NCI-H524 (cell line): ENCODE measurements at places on chromosomes 5 and 9.
A peak's percentile ranks its signal among the peaks of the same experiment; 100 is the strongest.

DNA sequence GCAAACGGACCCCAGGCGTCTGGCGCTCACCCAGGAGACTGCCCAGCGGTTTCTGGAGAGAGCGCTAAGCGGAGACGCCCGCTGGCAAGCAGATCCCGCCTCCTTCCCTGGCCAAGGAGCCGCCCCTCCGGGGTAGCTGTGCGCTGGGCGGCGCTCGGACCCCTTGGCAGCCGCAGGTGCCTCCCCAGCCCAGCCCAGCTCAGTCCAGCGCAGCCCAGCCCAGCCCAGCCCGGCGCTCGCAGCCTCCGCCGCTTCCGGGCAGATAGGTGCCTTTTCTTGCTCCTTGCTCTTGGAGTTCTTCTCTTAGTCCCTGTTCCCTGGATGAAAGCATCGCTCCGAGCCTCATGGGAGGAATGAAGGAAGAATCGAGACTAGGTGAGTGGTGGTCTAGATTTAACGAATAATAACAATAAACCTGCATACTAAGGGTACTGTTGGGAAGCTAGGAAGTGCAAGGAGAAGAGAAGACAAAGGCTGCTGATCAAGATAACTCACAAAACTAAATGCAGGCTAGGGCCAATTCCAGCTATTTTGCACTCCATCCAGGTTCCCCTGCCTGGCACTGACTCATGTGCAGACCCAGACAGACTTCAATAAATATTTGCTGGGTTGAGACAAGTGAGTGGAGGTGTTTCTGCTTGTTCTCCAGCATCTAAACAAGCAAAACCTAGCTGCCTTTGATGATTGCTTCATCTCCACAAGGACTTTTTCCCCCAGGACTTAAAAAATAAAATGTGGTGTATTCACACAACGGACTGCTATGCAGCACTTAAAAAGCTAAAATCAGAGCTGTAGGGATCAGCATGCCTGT, at the start of gene STK32A:
TSS of gene STK32A (plus strand) at position 202 of the 811 bp plus-strand sequence. CDS start 4,609 bp downstream, outside the sequence.
- DNase-seq: peak; percentile 87

DNA sequence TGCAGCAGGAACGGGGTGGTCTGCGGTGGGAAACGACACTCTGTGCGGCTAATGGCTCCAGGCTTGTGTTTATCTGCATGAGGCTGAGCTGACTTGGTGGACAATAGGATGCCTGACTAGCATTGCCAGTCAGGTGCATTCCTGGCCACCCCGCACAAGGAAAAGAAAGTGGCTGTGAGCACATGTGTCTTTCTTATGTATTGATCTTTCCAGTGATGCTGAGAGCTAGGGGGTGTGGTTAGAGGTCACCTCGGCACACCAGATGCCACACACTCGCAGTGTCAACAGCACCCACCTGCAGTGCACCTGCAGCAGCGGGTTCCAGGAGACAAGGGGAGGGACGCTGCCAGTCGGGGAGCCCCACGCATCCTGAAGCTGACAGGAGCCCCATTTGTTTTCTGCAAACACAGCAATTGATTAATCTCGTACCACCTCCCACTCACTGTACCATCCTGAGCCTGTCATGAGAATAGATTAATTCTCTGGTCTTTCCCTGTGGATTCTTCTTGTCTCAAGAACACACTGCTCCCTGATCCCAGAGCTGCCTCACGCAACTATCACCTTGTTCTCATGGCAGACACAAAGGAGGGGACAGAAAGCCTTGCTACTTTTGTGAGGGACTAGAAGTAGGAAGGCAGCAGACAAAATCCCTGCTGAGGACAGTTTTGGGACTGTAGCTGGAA, 251.7 kb upstream of the WWC1 start:
- DNase-seq: no peak

DNA sequence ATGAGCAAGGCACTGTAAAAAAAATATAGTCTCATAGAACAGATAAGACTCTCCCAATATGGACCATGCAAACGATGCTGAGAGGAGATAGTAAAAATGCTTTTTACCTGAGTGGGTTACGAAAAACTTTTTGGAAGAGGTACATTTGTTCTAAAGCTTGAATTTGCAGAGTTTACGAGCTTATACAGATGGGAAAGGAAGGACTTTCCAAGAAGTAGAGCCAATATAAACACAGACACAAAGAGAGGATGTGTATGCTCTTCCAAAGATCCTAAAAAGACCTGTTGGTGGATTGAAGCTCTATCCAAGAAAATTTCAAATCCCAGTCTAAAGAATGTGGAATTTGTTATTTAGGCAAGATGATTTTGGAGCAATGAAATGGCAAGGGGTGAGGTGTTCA, 127.1 kb upstream of the SLCO6A1 start:
- no peak for DNase-seq

- DNase-seq: no peak
Measured at GRCh38 chr5:126464959-126465358, 41.8 kb downstream of the GRAMD2B start.

DNA sequence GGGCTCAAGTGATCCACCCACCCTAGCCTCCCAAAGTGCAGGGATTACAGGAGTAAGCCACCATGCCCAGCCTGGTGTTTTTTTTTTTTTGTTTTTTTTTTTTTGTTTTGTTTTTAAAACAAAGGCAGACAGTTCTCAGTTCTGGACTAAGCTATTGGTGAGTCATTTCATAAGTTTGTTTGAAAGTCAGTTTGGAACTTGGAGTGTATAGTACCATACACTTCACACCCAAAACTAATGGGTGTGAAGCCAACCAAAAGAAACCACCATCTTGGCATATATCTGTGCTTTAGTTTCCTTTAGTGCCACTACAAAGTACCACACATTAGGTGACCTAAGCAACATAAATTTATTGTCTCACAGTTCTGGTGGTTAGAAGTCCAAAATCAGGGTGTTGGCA, 13.4 kb downstream of the MAST4 start:
- no peak for DNase-seq

DNA sequence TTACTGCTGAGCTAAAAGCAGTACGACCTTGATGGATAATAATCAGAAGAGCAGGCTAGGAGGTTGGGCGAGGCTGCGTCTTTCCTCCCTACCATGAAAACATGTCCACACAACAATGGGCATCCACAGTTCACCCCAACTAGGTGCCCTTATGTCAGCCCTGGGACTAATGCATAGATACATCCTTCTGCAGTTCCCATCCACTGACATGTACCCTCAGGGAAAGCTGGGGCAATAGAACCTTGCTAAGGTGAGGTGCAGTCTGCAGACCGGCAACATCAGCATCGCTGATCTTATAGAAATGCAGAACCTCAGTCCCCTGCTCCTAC, 697 bp upstream of the PRUNE2 start:
- DNase-seq: no peak

GRCh38 chr9:131649646-131650045, 90.2 kb downstream of the RAPGEF1 start:
- DNase-seq: no peak

GRCh38 chr5:5317976-5318375, 104.5 kb upstream of the ICE1 start:
- DNase-seq: peak; percentile 19

GRCh38 chr9:20117986-20118385, 329.1 kb upstream of the SLC24A2 start:
- DNase-seq: no peak

DNA sequence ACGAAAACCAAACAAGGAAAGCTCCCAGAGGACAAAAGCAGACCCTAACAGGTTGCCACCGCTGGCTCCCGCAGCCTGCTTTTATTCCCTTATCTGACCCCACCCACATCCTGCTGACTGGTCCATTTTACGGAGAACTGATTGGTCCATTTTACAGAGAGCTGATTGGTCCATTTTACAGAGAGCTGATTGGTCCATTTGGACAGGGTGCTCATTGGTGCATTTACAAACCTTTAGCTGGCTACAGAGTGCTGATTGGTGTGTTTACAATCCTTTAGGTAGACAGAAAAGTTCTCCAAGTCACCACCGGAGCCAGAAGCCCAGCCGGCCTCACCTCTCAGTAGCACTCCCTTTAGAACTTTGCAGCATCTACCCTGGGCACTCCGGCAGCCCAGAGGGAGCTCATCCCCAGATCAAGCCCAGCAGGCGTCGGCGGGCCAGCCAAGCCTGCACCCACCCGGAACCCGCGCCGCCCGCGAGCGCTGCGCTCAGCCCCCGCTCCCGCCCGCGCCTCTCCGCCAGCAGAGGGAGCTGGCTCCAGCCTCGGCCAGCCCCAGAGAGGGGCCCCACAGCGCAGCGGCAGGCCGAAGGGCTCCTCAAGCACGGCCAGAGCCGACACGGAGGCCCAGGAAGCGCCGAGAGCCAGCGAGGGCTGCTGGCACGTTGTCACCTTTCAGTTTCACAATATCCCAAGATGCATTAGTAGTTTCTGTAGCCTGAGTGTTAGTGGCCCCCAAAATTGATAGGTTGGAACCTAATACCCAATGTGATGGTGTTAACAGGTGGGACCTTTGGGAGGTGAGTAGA, 35.3 kb upstream of the CLPTM1L start:
- peak; percentile 31 for DNase-seq

DNA sequence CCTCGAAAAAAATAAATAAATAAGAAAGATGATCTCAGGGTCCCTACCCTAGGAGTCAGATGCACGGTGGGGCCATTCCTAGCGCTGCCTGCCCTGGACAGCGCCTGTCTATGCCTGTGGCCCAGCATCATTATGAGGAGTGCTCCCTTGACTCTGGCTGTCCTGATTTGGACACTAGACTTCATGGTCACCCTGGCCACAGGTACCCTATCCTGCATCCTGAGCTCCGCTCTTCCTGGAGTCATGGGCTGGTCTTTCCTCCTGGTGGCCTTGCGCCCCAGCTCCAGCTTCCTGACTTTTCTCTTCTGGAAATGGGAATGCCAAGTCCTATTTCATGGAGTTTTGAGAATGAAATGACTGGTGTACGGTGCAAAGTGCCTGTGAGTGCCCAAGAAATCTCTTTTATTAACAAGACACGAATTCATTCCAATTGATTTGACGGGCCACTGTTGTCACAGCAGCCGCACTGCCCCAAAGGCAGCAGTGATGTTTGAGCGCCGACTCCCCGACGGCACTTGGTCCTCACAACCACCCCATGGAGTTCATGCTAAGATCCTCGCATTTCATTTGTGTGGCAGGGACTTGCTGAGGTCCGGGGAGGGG, 564 bp upstream of the AIF1L start:
- no peak for DNase-seq

GRCh38 chr9:16090907-16091629, 538.2 kb downstream of the CCDC171 start:
- DNase-seq: no peak

DNA sequence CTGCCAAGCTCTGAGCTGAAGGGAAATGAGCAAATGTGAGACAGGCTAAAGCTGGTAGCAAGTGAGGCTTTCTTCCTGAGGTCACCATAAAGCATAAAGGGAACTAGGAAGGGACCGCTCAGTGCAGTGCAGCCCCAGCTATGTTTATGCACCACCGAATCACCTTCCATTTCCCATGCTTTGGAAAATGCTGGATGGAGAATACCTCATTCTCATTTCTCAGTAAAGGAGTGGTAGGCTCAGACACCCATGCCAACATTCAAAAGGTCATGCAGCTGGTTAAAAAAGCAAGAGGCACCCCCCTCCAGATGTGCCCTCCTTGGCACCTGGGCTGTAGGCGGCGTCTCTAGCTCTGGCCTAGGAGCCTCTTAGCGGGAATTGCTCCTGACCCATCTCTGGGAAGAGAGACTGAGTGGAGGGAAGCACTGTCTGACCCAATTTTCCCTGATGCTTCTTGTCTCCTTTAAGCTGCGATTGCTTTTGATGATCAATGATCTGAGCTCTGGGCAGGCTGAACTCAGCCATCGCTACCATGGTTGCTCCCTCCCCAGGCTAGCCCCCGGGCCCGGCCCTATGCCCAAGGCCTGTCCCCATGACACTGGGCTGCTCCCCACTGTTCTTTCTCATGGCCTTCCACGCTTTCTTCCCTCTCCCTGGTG, 58.7 kb downstream of the ZNF354C start:
- no peak for DNase-seq

DNA sequence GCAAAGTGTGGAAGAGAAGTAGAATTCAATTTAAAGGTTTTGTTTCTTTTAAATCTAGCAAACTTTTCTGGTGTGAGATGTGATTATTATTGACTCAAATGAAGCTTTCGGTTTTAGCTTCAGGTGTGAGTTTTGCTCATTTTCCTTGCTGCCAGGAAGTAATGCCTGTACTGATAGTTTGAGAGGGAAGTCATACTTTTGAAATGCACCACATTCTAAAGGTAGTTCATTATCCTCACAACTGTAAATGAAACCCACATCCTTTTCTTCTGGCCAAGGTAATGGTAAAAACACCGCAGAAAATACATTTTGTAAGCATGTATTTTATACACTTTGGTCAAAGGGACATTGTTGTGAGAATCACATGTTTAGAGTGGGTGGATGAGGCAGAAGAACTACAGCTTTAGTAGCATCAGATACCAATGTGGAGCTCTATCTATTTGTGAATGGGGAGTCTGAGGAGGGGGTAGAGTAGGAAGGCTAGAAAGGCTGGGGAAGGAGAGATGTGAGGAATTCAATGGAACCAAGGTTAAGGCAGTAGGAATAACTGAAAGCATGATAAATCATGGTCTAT, 167.0 kb upstream of the CDKN2B start:
- no peak for DNase-seq

DNA sequence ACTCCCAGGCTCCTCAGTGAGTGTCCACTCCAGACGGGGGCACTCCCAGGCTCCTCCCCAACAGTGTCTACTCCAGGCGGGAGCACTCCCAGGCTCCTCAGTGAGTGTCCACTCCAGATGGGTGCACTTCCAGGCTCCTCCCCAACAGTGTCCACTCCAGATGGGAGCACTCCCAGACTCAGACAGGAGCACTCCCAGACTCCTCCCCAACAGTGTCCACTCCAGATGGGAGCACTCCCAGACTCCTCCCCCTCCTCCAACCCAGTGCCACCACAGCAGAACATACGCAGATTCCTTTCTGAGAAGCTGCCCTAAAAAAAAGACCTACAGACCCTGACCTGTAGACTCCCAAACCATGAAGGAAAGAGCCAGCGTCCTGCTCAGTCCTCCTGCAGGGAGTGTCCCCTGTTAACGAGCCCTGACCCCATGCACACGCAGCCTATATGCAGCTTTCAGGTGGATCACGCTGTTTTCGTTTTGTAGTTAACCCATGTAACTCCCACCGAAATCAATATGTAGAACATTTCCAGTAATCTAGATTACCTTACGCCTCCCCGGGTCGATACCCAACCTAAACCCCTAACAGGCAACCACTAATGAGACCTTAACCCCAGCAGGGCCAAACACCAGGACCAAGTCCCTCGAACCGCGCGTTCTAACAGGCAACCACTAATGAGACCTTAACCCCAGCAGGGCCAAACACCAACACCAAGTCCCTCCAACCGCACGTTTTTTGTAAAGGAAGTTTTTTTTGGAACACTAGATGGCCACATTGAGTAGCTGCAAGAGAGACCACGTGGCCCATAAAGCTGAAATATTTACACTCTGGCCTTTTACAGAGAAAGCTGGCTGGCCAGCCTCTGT, 15.7 kb downstream of the PNPLA7 start:
- DNase-seq: peak; percentile 80

GRCh38 chr5:136053336-136054141, 24.8 kb downstream of the TGFBI start:
- DNase-seq: no peak

- DNase-seq: no peak
Measured at GRCh38 chr9:20326516-20326915, 295.8 kb downstream of the MLLT3 start.
